RPMI7951 (cell line): ENCODE measurements at places on chromosomes 16 and 17.
A peak's percentile ranks its signal among the peaks of the same experiment; 100 is the strongest.

- DNase-seq: no peak
These were observed 2.2 kb upstream of the CLCN7 start for GRCh38 chr16:1477033-1477432.

DNA sequence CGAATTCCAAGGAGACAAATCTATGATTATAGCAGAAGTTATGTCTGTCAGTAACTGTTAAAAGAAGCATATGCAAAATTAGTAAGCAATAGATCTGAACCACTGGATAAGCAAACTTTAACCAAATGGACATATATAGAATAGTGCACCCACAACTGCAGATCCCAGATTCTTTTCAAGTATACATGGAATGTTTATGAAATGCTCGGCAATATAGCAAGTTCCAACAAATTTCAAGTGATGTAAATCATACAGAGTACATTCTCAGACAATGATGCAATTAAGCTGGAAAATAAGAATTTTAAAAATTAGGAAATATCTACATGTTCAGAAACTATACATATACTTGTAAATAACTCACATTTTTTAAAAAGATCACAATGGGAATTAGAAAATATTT is 8.4 kb upstream of the HELZ start:
- DNase-seq: no peak

DNA sequence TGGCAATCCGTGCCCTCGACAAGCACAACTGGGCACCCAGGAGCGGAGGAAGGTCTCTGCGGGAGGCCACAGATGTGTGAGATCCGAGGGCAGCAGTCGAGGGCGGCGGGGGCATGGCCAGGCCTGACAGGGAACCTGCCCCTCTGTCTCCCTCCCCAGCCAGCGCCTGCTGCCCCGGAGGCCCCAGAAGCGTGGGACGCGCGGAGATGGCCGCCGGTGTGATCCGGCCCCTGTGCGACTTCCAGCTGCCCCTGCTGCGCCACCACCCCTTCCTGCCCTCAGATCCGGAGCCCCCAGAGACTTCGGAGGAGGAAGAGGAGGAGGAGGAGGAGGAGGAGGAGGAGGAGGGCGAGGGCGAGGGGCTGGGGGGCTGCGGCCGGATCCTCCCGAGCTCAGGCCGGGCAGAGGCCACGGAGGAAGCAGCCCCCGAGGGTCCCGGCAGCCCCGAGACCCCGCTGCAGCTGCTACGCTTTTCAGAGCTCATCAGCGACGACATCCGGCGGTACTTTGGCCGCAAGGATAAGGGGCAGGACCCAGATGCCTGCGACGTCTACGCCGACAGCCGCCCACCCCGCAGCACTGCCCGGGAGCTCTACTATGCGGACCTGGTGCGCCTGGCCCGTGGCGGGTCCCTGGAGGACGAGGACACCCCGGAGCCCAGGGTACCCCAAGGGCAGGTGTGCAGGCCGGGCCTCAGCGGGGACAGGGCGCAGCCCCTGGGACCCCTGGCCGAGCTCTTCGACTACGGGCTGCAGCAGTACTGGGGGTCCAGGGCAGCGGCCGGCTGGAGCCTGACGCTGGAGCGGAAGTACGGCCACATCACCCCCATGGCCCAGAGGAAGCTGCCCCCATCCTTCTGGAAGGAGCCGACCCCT is 1.7 kb downstream of the PERCC1 start:
- DNase-seq: no peak

- no peak for DNase-seq
These were observed 47.4 kb upstream of the MEIOC start for GRCh38 chr17:44608727-44609435.

DNA sequence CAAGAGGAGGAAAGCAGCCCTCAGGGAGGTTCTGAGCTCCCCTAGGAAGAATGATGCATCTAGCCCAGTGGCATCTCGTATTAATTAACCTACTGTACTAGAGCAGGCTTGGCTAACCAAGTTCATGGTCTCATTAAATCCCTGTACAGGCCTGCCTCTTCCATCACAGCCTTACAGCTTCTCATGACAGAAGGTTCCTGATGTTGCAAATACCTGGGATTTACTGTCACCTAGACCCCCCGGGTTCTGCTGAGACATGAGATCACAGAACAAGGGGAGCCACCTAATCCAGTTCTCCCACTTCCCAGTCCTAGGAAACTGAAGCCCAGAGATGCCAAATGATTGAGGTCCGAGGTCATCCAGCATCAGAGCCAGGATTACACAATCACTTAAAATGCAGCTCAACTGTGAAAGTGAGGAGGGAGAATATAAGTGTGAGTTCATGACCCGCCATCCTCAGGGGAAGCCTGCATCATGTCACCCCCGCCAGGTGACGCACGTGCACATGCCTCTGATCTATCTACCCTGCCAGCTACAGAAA is 23.9 kb downstream of the ACLY start:
- peak; percentile 91 for DNase-seq

GRCh38 chr16:54424043-54424451 is 137.5 kb upstream of the IRX3 start:
- DNase-seq: peak; percentile 84

DNA sequence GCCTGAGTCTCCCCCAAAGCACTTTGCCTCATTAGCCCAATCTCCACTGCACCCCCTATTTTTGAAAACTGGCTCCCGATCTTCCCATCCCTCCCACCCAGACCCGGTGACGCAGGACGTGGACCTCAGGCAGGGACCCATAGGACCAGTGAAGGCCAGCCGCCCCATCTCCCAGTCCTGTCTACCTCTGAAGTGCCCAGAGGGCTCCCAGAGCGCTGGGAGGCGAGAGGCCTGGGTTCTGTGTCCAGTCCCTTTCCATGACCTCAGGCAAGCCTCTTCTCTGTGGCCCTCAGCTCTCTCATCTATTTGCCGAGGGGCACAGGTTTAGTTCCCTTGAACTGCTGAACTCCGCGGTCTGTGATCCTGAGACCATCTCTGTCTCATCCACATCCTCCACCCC is 714 bp downstream of the TNS4 start:
- DNase-seq: no peak

- no peak for DNase-seq
These were observed 993.5 kb downstream of the CDH8 start for GRCh38 chr16:61042737-61043136.

DNA sequence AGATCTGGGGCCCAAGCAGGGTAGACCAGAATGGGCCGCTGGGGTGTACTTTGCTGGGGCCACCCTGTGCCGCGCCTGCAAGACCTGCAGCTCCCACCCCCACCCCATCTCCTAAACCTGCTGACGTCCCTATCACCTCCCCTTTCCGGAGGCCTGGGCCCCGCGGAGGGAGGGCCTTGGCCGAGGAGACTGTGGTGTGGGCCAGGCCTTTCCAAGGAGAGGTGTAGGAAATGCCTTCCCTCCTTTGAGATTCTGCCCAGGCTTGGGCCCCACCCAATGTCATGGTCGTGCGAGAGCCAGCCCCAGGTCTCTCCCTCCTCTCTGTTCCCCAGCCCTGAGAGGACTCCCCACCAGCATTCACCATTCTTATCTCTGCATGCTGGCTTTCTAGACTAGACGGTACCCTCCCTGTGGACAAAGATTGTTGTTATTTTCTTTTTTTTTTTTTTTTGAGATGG is 3.9 kb upstream of the WFIKKN2 start:
- no peak for DNase-seq

DNA sequence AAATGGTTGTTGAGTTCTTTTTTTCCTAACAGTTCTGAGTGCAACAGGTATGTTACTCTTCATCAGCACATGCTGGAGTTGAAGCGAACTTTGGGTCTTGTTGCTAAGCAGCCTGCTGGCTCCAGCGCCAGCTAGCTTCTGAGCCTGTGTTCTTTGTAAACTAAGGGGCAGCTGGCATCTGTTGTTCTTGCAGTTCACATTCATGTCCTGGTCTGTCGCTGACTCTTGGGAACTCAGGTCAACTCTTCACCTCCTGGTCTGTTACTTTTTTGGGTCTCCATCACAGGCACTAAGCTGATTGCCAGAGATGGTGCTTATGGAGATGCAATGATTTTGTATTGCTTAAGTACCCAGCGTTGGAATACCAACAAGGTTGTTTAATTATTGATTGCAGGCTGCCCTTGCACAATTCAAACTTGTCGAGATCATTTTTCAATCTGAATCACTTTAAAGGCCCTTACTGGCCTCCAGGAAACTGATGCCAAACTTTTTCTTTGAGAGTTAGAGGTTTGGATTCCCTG is 40.9 kb downstream of the USP10 start:
- DNase-seq: no peak
